Stimulated activated CD4-positive, alpha-beta T cell treated with anti-CD3 and anti-CD28 coated beads, Interleukin-15, amount 100 ng/mL, for 48 hours (primary cell): ENCODE measurements at places on chromosomes 12 and 14.

DNA sequence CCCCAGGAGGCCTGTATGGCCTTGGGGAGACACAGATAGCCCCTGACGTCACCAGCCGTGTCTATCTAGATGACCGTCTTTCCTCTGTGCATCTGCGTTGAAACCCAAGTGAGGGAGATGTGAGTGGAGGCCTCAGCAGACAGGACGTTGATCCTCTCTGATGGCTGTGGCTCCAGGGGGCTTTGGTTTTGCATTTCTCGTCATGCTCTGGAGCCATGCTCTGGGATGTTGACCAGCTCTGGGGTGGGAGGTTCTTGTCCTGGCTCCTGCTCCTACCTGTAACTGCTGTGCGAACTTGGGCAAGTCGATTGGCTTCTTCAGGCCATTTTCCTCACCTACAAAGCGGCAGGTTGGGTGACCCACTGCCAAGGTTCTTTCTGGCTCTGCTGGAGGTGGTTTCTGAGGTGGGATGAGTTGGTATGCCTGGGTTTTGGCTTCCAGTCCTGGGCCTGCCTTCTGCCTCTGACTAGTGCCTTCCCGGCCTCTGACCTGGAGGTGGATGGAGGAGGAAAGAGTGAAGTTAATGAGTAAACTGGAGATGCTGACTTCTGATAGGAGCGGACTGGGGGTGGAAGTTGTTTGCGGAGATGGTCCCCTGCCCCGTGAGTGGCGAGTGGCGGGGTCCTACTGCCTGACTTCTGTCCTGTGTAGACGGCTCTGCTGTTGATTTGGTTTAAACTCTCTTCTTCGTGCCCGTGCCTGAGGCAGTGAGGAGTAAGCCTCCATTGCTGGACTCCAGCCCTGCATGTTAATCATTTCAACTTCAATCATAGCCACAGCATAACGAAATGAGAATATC, 8.4 kb downstream of the TSPAN9 start:
- DNase-seq: no peak

DNA sequence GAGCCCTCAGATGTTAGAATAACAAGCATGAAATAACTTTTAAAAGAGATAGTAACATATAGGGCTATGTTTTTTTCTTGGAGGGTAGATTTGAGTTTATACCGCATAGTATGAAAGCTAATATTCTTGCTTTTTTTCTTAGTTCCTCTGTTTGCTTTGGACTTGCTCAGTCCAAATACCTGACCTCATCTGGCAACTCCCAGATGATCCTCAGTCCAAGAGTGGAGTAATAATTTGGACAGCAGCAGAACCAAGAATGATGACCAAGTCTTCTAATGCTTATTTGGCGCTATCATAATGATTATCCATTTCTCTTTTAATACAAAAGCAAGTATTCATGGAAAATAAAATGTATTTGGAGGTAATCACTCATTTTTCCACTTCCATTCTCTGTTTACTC, 45.6 kb downstream of the GUCY2C start:
- no peak for DNase-seq

DNA sequence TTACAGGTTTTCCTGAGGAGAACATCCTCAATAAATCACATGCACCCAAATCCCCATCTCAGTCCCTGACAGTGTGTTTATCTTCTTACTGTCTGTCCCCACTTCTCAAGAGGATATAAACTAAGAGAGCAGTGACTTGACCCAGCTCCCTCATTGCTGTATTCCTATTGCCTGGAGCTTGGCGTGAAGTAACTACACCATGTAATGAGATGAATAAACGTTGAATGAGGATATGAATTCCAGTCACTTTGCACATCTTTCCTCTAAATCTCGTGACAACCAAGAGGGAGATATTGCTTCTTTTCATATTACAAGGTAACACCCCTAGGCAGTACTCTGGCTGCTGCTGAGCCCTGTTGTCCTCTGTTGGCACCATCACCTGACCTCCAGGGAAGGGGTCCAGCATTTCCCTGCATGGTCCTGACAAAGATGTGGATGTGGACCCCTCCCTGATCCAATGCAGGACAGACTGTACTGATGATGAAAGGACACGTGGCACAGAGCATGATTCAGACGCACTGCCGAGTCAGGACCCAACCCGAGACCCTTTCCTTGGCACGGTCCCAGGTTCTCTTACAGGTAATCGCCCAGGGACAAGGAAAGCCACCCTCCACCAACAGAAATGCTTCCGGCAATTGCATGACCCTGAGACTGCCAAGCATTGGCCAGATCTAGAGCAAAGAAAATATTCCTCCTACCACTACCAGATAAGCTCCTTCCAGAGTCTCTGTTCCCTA, 47.7 kb upstream of the CPM start:
- DNase-seq: no peak

- no peak for DNase-seq
Measured at GRCh38 chr14:73889376-73889775, 2.7 kb downstream of the ZNF410 start.

- DNase-seq: no peak
Measured at GRCh38 chr14:20624495-20625070, 16.9 kb downstream of the OR6S1 start.

DNA sequence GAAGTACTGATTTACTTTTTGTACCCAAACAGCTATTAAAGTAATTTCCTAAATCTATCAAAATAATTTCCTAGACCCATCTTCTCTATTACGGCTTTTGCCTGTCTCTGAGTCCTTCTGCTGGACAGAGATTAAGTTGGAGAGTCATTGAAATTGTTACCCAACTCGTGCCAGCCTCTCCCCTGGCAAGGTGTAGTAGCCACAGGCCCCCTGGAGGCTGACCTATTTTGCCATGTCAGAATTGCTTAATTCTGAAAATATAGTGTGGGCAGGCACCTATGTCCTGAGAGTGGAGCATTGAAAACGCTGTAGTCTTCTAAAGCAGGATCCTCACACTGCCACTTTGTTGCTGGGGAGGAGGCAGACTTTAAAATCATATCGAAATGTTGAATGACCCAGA, 308.2 kb downstream of the GLT1D1 start:
- DNase-seq: no peak

DNA sequence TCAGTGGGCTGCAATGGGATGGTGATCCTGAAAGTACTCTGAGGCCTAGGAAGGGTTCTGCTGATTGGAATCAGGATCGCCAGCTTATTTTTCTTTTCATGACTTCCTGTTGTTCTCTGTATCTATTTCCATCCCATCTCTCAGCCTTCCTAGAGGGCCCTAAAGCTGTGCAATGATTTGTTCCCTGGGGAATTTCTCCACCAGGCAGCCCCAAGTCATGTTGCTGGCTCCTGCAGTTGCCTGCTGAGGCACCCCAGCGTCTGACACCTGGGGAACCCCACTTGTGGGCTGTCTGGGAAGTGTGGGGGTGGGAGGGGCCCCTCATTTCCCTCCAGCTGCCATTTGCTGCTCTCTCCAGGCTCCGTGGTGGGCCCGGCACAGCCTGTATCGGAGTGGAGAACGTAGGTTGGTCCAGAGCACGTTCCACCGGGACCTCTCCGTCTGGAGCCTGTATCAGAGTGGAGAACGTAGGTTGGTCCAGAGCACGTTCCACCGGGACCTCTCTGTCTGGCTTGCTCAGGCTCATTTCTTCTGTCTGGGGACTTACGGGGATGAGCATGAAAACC, 138.3 kb downstream of the TSPAN9 start:
- DNase-seq: no peak

GRCh38 chr12:95836630-95837239, 22.0 kb upstream of the SNRPF start:
- DNase-seq: no peak

DNA sequence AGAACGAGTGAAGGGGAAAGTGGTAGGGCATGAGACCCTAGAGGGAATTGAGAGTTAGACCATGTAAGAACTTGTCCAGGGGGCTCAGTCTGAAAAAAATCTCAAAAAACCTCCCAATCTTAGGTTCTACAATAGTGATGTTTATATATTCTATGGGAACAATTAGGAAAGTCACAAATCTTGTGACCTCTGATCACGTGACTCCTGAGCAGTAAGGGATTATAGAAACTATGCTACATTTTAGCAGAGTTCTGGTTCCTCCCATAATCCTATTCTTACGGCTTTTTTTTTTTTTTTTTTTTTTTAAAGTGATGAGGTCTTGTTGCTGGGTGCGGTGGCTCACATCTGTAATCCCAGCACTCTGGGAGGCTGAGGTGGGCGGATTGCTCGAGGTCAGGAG, 5.8 kb downstream of the ADCK1 start:
- DNase-seq: no peak

DNA sequence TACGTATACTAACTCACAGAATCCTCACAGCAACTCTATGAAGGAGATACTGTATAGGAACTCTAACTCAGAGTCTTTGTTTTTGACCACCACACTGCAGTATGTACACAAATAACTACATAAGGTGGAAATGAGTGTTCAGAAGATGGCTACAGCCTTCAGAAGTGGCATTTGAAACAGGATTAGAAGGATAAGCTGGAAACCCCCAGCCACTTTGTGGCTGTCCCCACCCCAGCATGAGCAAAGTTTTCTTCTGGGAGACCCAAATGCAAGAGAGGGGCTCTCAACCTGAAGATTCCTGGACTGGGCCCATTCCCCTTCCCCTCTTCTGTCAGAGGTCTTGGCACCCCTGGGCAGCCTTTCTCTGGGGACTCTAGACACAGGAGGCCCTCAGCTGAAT, 43.2 kb upstream of the PNMA1 start:
- DNase-seq: no peak

GRCh38 chr14:90443161-90444076, 46.6 kb downstream of the CALM1 start:
- DNase-seq: no peak

DNA sequence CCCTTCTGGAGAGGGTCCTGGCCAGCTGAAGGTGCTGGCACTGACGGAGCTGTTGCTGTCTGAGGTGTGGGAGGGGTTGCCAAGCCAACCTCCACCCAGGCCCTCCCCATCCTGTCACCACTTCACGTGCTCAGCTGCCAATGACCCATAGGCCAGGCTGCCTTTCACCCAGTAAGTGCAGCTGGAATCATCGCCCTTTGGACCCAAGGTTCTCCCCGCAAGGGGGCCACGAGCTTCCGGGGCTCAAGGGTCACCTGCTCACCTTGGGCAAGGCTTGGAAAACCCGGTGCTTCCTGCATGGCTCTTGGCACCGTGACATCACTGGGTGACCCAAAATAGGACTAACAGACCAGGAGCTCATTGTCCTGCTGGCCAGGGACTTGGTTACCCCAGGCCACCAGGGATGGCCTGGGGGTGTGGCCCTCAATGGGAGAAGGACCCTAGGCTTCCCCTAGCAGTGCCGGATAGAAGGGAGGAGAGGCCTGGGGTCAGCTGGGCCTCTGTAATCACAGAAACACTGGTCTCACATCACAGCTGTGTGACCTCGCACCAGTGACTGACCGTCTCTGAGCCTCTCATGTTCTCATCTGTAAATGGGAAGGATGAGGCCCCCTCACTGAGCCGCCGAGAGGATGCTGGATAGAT, 51.3 kb downstream of the CCDC85C start:
- DNase-seq: no peak

DNA sequence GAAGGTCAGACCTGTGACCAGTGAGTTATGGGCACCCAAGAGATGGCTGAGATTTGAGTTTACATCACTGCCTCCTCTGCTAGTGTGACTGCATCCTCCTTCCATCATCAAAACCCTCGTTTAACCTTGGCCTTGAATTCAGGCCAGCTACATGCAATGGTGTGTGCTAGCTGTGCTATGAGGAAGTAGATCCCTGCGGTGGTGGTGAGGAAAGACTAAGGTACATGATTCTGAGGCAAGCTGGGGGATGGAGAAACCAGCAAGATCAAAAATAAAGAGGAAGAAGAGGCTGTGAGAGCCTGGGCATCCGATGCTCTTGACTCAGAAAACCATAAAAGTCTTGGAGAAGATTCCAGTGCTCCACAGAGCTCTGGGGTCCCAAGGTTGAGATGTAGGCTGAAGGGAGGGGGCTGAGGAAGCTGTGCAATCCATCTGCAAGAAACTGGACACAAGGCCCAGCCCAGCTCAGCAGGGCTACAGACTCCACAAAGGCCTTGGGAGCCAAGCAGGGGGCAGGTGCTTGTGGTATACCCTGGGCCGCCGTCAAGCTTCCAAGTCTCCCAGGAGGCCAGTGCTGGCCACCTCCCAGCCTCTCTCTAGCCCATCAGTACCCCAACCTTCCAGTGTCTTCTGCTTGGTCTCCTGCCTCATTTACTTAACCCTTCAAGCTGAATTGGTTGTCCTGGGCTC, 774.8 kb downstream of the VRK1 start:
- no peak for DNase-seq

- no peak for DNase-seq
Measured at GRCh38 chr12:131673888-131674257, 37.0 kb upstream of the SFSWAP start.
